KBM-7 (cell line): ENCODE measurements at places on chromosomes 5 and 9.
A peak's percentile ranks its signal among the peaks of the same experiment; 100 is the strongest.

GRCh38 chr9:126519660-126520420 lies 93.9 kb upstream of the LMX1B start:
- no peak for DNase-seq

DNA sequence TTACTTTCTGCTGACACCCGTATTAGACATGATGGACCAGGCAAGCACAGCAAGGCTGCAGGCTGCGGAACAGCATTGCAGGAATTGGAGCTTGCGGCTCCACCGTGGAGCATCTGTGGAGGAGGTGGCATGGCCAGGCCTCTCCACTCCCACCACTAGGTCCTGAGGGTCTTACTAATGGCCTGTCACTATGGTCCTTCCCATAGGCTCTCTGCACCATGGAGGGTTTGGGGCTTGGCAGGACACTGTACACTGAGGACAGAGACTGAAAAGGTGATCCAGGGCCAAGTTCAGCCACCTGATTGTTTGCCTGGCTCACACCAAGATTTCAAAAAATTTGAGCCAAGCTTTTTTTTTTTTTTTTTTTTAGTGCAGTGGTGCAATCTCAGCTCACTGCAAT lies 14.3 kb upstream of the ZBTB43 start:
- DNase-seq = no peak

GRCh38 chr9:38334234-38334633 lies 58.3 kb upstream of the ALDH1B1 start:
- DNase-seq = no peak

GRCh38 chr5:171310212-171310818 lies 1.3 kb downstream of the TLX3 start:
- DNase-seq = peak; percentile 9

GRCh38 chr5:68555907-68556681 lies 340.5 kb downstream of the PIK3R1 start:
- DNase-seq = no peak

DNA sequence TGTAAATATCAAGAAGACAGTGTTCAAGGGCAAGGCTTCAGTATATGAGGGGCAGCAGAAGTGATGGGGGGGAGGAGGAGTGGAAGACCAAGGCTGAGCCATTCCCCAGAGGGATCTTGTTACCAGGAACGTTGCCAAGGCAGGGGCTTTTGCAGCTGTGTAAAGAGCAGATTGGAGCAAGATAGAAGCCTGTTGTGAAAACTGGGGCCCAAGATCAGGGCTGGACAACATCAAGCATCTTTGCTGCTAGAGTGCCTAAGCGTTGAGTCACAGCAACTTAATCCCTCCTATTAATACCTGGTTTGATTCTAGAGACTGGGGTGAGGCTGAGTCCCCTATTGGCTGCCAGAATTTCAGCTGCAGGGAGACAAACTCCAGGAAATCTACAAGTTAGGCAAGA lies 18.4 kb upstream of the ERCC6L2 start:
- DNase-seq = no peak

GRCh38 chr5:81830596-81830995 lies 79.7 kb upstream of the SSBP2 start:
- peak; percentile 72 for DNase-seq

DNA sequence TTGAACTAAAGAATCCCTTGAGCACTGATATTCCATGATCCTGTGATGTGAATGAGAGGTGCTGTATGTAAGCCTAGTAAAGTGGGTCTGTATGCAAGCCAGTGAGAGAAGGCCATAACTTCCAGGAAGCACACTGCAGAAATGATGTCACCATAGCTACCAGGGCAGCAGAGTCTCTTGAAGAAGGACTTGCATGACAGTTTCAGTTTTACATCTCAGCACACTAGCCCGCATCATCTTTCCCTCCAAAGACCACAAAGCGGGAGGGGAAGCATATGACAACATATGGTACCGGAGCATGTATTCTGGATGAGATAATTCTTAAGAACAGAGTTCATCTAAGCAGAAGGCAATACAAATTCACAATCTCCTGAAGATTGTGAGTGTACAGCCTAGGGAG lies 37.6 kb upstream of the MAST4 start:
- no peak for DNase-seq

DNA sequence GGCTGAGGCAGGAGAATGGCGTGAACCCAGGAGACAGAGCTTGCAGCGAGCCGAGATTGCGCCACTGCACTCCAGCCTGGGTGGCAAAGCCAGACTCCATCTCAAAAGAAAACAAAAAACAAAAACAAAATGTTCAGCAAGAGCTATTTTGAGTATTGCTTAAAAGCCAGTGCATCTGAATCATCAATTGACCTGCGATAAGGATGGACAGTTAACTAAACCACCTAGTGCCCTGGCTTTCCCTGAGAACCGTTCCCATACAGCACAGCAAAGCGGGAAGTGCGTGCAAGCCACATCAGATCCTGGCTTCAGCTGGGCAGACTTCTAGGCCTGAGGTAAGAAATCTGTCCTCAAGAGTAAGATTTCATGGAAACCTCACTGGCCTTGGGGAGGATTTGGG lies 2.7 kb downstream of the DYNC2I2 start:
- DNase-seq = no peak

- no peak for DNase-seq
Observed at GRCh38 chr5:312845-313244, 8.7 kb upstream of the AHRR start.

DNA sequence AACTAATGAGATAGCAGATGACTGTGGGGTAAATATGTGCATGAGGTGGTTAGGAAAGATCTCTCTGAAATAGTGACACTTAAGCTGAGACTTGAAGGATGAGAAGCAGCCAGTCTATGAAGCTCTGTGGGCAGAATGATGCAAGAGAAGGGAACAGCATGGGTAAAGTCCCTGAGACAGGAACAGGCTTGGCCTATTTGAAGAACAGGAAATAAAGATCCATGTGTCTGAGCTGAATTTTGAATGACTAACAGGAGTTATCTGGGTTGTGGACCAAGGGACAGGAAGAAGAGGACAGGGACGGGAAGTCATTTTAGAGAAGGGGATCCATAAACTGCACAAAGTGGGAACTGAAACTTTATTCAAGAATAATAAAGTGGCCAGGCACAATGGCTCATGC lies 25.6 kb upstream of the HMGCS1 start:
- DNase-seq = peak; percentile 60

GRCh38 chr9:109328978-109329637 lies 8.2 kb upstream of the EPB41L4B start:
- no peak for DNase-seq

DNA sequence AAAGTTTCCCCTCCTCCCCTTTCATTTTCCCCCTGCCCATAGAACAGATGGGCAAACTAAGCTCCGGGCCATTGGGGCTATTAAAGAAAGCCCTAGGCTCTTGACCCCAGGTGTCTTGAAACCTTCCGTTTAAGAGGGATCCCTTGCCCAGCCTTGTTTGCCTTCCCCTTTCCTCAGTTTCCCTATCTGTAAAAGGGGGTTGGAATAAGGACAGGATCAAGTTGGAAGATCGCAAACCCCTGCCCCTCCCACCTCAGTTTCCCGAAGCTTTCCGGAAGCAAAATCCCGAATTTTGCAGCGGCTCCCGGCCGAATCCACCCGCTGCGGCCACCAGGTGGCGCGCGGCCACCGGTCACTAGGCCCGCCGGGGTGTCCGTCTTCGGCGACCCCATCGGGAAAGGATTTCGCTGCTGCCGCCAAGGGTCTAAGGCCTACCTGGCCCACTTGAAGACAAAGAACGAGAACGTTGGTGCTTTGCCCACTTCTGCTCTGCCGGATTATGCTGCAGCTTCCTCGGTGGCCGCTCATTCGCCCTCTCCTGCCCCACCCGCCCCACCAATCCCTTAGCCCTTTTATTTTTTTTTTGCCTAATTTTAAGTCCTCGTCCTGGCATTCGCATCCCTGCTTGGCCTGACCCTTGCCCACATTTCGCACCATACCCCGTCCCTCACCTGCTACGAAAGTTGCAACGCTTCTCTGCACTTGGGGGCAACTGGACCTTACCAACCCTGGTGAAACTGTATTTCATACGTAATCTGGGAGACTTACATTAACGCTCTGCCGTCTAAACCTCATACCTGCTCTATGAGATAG lies 962 bp upstream of the NR6A1 start:
- peak; percentile 77 for DNase-seq

GRCh38 chr5:58505971-58506640 lies 14.9 kb downstream of the GAPT start:
- DNase-seq = peak; percentile 20

- DNase-seq = no peak
Observed at GRCh38 chr5:38163636-38164237, 94.6 kb upstream of the EGFLAM start.

DNA sequence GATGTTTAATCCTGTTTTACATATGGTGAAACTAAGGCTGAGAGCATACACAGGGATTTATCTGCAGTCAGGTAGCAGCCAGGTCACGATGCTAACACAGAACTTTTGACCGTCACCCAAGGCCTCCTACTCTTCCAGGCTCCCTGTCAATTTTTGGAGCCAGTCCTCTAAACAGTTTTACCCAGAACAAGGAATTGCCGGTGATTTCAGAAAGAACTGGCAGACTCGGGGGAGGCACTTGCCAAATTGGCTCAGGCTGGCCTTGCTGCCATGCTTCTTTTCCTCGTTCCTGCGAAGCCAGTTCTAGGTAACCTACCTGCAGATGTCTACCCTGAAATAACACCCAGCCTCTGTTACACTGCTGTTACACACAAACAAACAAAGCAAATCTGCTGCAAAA lies 21.2 kb downstream of the GRIA1 start:
- DNase-seq = no peak

- no peak for DNase-seq
Observed at GRCh38 chr5:17796757-17797396, 162.6 kb downstream of the TAF11L14 start.
